ENCODE measurements at places on chromosomes 4 and X.

GRCh38 chr4:190017357-190018200, 9.5 kb downstream of the FRG2 start:
- DNase-seq = no peak

DNA sequence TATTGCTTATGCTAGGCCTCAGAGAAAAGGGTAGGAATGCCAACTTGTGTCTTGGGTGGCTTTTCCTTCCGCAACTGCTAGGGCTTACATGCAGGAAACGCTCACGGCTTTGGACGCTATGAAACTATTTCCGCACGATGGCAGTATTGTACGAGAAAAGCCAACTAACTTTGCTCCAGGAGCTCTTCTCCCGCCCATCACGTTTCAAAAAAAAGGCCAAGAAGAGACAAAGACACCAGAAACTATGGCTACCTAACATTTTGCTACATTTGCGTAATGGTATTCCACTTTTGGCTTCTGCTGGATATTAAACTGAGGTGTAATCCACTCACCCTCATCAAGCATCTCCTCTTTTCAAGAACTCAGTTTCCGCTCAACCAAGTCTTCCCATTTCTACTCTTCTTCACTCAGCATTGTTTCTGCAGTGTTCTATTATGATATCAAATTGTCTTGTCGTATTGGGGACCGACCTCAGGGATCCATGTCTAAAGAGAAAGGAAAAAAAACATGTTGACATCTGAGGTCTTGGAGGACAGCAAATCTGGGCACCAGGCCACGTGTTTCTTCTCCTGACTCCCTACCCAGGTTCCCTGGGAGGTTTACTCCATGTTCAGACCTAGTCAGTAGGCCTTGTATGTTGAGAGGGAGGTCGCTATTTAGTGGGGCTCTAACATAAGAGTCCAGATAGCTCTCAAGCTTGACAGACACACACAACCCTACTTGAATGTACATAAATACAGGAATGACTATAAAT, 239.4 kb upstream of the STK26 start:
- DNase-seq = no peak

- DNase-seq = no peak
Measured at GRCh38 chrX:142238536-142238935, 33.4 kb upstream of the MAGEC2 start.

GRCh38 chr4:151021637-151022334, 6.7 kb upstream of the LRBA start:
- no peak for DNase-seq

- DNase-seq = no peak
Measured at GRCh38 chrX:134588806-134589205, 69.5 kb downstream of the PLAC1 start.

GRCh38 chrX:8565729-8566128, 101.1 kb downstream of the VCX3B start:
- no peak for DNase-seq

DNA sequence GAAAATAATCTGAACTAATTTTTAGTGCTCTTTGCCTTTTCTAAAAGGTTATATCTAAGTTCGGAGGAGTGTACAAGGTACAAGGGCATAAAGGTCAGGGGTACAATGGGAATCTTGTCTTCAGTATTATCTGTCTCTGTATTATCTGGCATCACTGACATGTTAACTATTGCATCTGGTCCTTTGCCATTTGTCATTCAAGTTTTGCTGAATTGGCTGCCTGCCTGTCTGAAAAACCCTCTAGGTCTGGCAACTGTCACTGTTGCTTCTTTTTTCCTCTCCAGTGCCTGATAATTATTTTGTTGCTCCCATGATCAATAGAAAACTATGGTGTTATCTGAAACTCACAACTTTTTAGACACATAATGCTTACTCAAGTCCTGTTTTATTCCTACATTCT, 112.5 kb upstream of the STK26 start:
- no peak for DNase-seq

DNA sequence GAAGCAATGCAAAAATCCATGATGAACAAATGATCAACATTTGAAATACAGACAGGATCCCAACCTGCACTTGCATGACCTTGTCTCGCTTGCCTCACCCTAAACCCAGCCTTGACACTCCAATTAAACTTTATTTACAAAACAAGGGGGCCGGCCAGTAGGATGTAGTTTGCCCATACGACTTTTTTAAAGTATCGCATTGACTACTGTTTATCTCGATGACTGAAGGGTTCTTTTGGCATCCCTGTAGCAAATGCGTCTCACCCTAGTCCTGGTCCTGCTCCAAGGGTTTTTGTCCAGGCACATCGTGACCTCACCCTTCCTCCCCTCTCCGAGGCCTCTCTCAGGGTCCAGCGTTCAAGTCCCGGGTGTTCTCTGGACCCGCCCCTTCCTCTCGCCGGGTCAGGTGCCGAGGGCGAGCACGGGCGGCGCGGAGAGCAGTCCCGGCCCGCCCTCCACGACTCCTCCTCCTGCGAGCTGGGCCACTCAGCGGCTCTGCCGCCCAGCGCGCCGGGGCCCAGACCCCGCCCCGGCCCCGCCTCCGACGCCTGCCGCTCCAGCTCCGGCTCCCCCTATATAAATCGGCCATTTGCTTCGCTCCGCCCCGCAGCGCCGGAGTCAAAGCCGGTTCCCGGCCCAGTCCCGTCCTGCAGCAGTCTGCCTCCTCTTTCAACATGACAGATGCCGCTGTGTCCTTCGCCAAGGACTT, at the start of gene SLC25A5:
Gene SLC25A5 (plus strand): TSS at position 603 of the 709 bp plus-strand sequence. CDS start 72 bp downstream, at position 675.
- DNase-seq = peak; percentile 68
